CD4-positive, CD25-positive, alpha-beta regulatory T cell (primary cell): ENCODE measurements at places on chromosomes 3 and 15. TPM values are rescaled to one million over a fixed set of nuclear protein-coding genes. Genes with fewer than 3 reads are reported as not detected.

- no peak for DNase-seq
These were observed 16.3 kb downstream of the PLXNB1 start for GRCh38 chr3:48413611-48414010.

- DNase-seq = no peak
These were observed 981 bp upstream of the SCAP start for GRCh38 chr3:47476644-47477199.

- DNase-seq = no peak
These were observed 13.7 kb upstream of the ANP32A start for GRCh38 chr15:68834346-68834745.

GRCh38 chr3:116233711-116234357, 211.5 kb downstream of the LSAMP start:
- DNase-seq = no peak

The KLHL6 gene
- total RNA-seq = 48.2 TPM

The XCR1 gene
- total RNA-seq = not detected

- no peak for DNase-seq
These were observed 35.3 kb downstream of the MKRN2 start for GRCh38 chr3:12591997-12592715.

The RHCG gene
- total RNA-seq = not detected
